ENCODE measurements at places on chromosomes 4 and X.

DNA sequence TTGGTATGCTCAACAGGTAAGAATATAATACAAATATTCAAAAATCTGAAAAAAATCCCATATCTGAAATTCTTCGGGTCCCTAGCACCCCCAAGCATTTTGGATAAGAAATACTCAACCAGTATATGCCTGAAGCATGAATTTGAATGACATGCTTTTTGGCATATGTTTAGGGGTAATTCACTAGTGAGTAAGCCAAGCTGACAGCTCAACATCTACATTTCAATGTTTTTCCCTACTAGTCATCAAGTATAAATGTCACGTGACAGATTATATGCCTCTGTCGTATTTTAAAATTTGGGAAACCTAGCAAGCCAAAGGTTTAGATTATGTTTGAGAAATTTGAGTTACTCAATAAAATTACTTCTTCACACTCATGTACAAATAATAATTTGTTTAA, 125.1 kb downstream of the FGF16 start:
- DNase-seq = no peak

DNA sequence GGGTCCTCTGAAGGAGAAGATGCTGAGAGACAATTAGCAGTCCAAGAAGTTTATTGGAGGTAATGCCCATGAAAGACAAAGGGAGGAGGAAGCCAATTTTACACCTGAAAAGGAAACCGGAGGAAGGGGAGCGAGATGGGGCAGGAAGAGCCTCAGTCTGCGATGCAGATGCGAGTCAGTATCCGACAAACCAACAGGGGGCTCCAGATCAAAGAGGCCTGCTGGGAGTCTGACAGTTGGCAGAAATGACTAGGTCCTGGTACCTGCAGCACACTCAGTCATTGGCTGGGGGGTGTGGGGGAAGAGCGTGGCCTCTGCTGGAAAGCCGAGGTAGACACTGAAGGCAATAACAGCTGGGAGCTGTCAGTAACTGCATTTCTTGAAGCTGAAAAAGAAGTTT, 231.1 kb upstream of the CENPE start:
- DNase-seq = no peak

DNA sequence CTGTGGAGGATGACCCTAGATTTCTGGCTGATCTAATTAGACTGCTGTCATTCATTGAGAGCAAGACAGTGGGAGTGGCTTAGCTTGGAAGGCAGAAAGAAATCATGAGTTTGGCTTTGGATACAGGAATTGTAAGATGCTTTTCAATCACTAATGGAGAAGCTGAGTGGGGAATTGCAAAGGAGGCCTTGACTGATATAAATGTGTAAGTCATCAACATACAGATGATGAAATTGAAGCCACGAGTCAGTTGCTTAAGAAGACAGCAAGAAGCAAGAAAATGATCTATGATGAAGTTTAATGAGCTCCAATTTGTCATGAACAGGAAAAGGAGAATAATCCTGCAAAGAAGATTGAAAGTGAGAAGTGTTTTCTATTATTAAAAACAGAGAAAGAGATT, 136.7 kb upstream of the C1QTNF7 start:
- no peak for DNase-seq

DNA sequence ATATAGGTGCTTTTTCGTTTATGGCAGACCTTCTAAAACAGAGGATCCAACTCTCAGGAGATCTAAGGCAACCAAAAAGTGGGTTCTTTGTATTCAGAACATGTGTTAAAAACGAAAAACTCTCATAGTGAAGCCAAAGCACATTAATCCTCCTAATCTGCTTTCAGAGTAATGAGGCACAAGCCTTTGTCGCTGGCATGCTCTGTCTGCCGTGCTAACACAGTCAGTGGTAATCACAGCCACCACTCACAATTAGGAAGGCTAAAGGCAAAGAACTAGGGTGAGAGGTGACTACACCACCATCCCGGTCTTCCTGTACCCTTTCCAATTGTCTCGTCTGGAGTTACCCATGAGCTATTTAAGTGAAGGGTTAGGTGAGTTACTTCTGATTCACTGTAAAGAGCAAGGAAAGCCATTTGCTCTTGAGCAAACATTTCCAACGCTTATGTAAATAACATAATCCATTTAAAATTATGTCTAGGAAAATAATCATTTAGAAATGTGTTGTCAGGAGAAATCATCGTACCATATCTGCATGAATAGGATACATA, 40.7 kb downstream of the NPY2R start:
- DNase-seq = no peak

GRCh38 chr4:188002751-188003150, 7.2 kb downstream of the ZFP42 start:
- DNase-seq = no peak

DNA sequence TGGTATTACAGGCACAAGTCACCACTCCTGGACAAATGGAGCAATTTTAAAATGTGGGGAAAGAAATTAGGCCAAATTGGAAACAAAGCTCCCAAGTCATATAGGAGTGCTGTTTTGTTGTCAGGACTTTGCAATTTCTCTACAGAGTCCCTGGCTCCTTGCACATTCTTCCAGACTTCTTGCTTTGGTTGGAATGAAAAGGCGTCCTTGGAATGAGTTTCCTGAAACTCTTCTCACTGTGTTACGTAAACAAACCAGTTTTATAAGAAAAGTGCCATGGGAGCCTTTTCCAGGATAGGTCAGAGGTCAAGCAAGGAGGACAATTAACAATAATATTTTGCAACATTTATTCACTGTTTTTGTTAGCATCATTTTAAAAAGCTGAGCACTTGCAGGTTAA, 32.4 kb upstream of the KIT start:
- no peak for DNase-seq

DNA sequence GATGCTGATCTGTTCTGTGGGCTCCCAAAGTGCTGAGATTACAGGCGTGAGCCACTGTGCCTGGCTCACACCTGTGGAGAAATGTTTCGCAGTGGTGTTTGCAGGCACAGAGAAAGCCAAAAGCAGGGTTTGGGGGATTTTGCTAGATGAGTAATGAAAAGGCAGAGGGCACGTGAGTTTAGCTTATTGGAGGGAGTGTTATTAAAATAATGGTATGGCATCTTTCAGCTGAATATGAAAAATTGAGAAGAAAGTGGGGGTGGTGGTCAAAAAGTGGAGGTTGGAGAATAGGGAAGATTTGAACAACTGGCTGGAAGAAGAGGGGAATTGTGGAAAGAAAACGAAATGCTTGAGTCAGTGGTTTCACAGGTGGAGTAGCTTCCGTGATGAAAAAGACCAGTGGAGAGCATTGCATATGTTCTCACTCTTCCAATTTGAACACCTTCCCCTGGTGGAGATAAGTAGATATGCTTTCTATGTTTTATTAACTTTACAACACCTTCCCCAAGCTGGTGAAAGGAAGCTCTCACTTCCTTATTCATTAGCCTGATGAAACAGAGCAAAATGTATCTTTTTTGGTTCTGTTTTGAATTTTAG, 1.1 kb upstream of the CHST7 start:
- DNase-seq = no peak

- DNase-seq = no peak
These were observed 42.3 kb upstream of the PPARGC1A start for GRCh38 chr4:23932186-23932585.

- DNase-seq = no peak
These were observed 33.3 kb upstream of the VCX2 start for GRCh38 chrX:8204169-8204935.

DNA sequence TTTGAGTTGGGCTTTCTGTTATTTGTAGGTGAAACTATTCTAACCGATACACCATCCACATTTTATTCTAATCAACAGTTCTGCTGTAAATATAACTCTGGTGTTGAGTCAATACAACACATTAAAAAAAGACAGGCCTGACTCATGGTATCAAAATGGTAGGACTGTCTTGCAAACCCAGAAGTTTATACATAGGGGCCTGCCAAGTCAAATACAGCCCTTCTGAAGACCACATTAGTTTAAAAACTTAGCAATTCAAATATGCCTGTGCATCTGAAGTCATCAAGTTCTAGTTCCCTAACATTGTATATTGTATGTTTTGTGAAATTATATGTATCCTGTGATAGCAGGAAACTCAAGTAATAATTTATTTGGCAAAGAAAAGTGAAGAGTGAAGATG, 24.4 kb upstream of the PDE5A start:
- DNase-seq = no peak

- no peak for DNase-seq
These were observed 280.7 kb upstream of the KLHL4 start for GRCh38 chrX:87236830-87237440.

- no peak for DNase-seq
These were observed 68.4 kb downstream of the ARHGEF38 start for GRCh38 chr4:105620640-105621323.

DNA sequence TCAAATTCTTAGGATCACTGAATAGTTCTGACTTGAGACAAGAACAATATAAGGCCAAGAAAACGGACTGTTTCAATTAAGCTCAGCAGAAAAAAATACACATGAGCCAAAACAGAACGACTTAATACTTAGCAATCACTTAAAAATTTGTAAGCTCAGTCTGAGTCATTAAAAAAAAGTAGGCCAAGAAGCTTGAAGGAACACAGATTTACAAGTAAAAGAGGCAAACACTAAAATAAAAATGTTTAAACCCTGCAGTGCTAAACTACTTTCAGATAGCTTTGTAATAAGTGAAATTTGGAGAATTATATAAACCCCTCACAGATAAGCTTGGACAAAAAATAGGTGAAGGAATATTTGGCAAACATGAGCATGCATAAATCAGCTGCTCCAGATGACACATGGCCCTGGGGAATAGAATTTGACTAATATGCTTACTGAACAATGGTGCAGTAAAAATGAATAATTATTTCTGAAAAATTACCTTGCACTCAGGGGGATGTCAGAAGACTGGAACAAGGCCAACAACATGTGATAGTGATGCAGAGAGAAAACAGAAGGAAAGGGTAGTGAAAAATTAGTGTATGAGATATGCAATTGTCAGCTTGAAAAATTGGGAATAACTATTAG, 49.6 kb downstream of the LNX1 start:
- no peak for DNase-seq

GRCh38 chr4:55169352-55169961, 44.1 kb upstream of the KDR start:
- no peak for DNase-seq

DNA sequence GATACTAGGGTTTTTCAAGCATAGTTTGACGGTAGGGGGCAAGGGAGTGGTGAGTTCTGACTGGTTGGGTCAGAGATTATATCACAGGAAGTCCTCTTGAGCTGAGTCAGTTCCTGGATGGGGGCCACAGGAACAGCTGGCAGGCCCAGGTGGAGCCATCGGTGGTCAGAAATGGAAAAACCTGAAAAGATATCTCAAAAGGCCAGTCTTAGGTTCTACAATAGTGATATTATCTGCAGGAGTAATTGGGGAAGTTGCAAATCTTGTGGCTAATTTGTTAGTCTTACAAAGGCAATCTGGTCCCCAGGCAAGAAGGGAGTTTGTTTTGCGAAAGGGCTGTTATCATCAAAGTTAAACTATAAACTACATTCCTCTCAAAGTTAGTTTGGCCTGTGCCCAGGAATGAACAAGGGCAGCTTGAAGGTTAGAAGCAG, 159.3 kb downstream of the PTCHD1 start:
- DNase-seq = no peak

DNA sequence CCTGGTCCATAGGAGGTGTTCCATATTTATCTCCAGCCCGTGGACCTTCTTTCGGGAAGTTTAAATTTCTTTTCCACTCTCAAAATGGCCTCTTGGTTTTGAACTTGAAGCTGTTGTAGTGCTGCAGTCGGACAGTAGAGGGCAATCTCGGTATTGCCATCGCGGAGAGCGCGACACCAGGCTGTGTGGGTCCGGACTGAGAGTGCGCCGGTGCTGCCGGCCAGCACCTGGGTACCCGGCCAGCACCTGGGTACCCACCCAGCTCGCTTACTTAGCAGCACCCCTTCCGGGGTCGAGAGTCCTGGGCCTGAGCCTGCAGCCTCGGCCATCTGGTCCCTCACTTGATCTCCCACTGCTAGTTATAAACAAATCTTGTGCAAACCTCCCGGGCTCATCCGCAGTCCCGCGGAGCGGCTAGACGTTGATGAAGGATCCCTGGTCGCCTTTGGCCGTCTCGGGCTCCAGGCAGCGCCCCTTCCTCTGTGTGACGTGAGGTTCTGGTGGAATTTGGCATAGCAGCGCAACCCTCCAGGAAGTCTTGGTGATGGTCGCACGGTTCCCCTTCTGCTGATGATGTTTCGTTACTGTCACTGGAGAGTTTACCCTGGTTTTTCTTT, 18.0 kb downstream of the FAM9A start:
- DNase-seq = no peak

DNA sequence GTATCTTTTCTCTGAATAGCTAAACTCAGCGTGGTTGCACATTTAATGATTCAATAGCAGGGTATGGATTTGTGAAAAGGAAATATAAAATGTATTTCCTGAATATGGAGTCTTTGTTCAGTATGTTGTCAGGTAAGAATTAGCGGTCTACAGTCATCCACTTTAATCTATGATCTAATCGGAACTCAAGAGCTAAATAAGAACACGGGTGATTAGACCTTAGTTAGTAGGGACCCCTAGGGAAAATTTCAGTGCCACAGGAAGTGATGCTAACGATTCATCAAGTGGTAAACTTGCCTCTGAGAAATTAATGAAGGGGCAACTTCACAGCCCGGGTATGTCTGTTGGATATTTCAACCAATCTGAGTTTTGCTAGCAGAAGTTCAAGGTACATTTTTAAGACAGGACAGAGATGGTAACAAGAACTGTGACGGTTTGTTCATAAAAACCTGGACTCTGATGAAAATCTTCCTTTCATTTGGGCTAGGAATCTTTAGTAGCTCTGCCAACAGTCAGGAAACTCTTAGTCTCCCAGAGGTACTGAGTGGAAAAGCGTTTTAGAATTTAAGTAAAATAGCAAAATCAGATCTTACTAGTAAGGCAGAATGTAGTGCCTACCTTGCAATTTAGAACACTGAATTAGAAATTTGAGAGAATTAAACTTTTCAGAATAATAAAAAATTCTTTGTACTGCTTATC, 47.1 kb downstream of the PCDH7 start:
- DNase-seq = no peak

DNA sequence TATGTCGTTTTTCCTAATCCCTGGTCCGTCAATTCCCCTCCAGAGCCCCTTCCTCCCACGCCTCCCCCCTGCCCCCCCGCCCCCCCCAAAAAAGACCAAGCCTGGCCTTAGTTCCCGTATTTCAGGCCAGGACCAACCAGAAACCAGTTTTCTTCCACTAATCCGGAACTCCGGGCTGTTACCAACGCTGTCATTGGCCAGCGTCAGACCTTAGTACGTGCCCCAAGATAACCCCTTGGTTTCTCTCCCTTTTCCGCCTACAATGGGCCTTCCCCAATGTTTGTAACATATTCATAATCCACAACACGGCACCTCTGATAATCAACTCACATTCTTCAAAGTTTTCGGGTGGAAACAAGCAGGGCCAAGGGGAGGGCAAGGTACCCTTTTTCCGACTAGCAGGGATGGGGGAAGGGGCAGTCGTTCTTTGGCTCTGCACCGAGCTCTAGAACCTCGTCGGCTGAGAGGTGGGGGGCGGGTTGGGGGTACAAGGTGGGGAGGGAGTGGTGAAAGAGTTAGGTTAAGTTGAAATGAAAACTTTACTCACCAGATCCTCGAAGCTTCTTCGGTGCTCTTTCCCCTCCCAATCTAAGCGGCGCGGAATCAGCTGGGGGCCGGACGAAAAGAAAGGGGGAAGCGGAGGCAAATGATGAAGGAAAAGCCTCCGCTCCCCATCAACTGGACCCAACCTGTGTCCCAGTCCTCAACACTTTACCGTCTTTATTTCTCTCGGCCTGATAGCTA, 1.5 kb downstream of the BRWD3 start:
- peak; percentile 62 for DNase-seq
